Lower leg skin (tissue), 4 donors: ENCODE measurements at places on chromosomes 12 and 14. TPM values are rescaled to one million over a fixed set of nuclear protein-coding genes. Genes with fewer than 3 reads are reported as not detected.

DNA sequence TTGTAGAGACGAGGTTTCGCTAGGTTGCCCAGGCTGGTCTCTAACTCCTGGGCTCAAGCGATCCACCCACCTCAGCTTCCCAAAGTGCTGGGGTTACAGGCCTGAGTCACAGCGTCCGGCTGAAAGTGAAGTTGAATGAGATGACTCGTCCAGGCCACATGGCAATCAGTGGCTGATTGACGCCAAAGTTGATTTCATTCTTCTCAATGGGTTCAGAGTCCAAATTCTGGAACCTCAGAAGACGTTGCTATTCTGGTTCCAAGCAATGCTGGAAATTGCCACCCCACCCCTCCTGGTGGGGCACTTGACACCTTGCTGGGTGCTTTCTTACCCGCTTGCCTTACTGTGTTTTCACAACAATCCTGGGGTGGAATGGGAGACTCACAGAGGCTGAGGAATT lies 14.9 kb downstream of the ABCB9 start:
- DNase-seq = no peak

- DNase-seq = no peak
Observed at GRCh38 chr14:74954232-74954946, 1.0 kb downstream of the PGF start.

GRCh38 chr14:91119556-91120311 lies 5.9 kb downstream of the DGLUCY start:
- no peak for DNase-seq

GRCh38 chr12:113381220-113381619 lies 22.5 kb downstream of the SDS start:
- DNase-seq = no peak

DNA sequence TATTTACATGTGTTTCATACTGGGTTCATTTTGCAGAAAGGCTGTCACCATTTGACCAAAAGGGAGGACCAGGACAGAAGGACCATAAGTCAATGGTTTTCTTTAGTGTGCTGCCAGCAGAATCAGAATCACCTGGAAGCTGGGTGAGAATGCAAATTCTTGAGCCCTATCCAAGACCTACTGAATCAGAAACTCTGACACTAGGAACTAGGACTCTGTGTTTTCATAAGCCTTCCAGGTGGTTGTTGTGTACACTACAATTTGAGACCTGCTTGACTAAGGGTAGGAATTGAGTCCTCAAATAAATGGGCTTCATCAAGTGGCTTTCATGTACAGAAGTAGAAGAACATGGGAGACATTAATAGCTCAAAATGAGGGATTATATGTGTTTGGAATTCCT lies 32.2 kb downstream of the PDE6H start:
- no peak for DNase-seq

- no peak for DNase-seq
Observed at GRCh38 chr12:100138048-100138802, 4.4 kb downstream of the BLTP3B start.

DNA sequence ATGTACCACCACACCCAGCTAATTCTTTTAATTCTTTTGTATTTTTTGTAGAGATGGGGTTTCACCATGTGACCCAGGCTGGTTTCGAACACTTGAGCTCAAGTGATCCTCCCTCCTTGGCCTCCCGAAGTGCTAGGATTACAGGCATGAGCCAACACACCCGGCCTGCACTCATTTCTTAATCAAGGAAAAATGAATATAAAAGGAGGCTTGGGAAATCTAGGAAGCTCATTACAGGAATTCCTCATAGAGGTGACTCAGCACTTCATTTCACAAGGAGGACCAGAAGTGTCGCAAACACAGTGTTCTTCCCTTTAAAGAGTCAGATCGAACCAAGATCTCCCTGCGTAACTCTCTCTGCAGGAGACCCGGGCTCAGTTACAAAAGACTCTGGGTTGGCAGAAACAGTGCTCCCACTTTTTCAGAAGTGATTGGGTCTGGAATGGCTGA lies 30.3 kb downstream of the NFKBIA start:
- DNase-seq = peak; percentile 87

GRCh38 chr14:24847568-24848095 lies 202.3 kb downstream of the STXBP6 start:
- DNase-seq = no peak

DNA sequence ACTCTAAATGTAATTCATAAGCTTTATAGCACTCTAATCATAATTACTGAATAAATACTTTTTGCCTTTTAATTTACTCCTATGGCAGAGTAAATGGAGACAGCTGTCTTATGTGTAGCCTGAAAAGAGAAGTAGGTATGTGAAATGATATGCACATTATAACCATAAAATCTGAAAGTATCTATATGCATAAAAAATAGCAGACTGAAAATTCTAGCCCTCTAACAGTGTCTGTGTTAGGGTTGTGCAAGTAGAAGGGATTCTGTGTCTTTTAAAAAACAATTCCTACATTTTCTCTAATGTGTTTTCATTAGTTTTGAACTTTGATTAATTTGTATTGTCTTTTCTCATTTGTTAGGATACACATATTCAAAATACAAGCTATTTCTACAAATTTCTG lies 94.9 kb downstream of the TXNDC16 start:
- no peak for DNase-seq

DNA sequence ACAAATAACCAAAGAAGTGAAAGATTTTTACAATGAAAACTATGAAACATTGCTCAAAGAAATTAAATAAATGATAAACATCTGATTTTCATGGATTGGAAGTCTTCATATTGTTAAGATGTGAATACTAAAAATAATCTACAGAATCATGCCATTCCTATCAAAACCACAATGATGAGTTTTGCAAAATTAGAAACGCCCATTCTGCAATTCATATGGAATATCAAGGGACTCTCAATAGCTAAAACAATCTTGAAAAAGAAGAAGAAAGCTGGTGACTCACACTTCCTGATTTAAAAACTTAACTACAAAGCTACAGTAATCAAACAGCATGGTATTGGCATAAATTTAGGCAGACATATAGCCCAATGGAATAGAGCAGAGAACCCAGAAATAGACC lies 40.2 kb upstream of the CCT2 start:
- no peak for DNase-seq

DNA sequence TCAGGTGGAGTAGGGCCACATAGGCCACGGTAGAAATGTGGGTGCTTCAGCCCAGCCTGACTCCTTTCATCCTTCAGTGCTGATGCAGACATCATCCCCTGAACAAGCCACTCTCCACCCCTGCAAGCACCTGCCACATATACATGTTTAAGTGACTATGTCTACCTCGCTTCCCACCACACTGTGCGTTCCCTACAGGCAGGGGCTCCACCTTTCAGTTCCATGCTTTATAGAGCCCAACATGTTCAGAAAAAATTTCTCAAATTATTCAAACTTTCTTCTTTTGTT lies 11.6 kb downstream of the SLC7A7 start:
- DNase-seq = no peak

- no peak for DNase-seq
Observed at GRCh38 chr12:69497308-69498026, 27.3 kb downstream of the FRS2 start.

The RASAL1 gene
- 42.9 TPM for total RNA-seq

The PHETA1 gene
- 18.6 TPM for total RNA-seq

The SLC39A5 gene
- not detected for total RNA-seq

The PPP1CC gene
- total RNA-seq = 90.1 TPM

The RFLNA gene
- total RNA-seq = 0.72 TPM

The DPY19L2 gene
- 7.6 TPM for total RNA-seq
